ENCODE measurements at places on chromosomes 1 and 21.

DNA sequence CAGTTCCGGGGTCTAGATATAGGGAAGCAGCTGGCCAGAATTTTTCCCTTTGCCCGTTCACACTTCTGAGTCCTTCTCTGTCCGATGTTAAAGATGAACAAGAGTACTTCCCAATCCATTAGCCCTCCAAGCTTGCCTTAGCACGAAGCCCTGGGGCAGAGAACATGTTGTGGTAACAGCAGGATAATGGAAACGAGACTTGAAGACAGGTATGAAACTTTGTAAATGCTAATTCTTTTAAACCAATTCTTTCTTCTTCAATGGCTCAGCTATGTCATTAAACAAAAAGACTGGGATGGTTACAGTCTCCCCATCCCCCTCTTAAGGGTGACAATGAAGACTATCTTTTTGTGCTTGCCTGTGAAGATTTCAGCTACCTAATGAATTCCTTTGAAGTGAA is 218.5 kb downstream of the PLA2G4A start:
- DNase-seq, result no peak

GRCh38 chr1:207060596-207060995 is 7.5 kb downstream of the PFKFB2 start:
- DNase-seq, result no peak

GRCh38 chr1:225695578-225696337 is 42.8 kb upstream of the ENAH start:
- DNase-seq, result no peak

GRCh38 chr1:1240822-1241587 is 5.5 kb downstream of the C1QTNF12 start:
- no peak for DNase-seq

Data from uterus (tissue), 4 donors.